ENCODE measurements at places on chromosomes 7 and 10. TPM values are rescaled to one million over a fixed set of nuclear protein-coding genes. Genes with fewer than 3 reads are reported as not detected.

DNA sequence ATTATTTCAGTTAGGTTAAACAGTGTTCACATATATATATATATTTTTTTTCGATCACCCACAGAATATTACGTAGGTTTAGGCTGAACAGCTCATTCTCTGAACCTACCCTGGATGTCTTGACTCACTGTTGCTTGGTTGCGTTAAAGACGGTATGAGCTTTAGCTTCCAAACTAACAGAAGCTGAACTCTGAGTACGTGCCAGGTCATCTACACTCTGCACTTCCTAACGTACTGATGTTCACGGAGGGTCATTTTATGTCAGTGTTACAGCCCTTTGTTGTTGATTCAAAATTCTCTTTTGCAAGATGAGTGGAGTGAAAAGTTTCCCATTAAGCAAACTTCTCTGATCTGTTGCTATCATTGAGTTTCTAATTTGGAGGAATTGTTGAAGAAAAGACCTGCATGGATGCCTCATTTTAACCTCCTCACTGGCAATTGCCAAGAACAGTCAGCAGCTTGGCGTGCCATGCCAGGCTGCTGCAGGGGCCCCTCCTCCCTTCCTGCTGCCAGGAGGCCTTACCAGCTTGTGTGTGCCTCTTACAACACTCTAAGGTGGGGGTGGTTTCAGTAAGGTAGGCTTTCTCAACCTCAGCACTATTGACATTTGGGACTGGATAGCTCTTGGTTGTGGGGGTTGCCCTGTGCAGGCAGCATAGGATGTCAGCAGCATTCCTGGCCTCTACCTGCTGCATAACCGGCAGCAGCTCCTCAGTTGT lies 44.3 kb downstream of the INSYN2A start:
- H3K27me3 ChIP-seq = no peaks in the 10 kb centered on the region
- DNase-seq = no peak
- no peak overlapping the region for H3K4me3 ChIP-seq
- H3K4me1 ChIP-seq = no peaks in the 10 kb centered on the region
- H3K27ac ChIP-seq = no peak overlapping the region

DNA sequence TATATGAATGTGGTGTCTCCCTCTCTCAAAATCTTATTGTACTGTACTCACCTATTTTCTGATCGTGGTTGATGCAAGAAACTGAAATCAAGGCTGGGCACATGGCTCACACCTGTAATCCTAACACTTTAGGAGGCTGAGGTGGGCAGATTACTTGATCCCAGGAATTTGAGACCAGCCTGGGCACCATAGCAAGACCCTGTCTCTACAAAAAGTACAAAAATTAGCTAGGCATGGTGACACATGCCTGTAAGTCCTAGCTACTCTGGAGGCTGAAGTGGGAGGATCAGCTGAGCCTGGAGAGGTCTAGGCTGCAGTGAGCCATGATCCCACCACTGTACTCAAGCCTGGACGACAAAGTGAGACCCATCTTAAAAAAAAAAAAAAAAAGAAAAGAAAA lies 16.0 kb downstream of the MMRN2 start:
- H3K27ac ChIP-seq = no peak overlapping the region
- no peaks in the 10 kb centered on the region for H3K36me3 ChIP-seq
- H3K27me3 ChIP-seq = no peaks in the 10 kb centered on the region
- H3K4me1 ChIP-seq = peaks cover 9% of the 10 kb centered on the region

DNA sequence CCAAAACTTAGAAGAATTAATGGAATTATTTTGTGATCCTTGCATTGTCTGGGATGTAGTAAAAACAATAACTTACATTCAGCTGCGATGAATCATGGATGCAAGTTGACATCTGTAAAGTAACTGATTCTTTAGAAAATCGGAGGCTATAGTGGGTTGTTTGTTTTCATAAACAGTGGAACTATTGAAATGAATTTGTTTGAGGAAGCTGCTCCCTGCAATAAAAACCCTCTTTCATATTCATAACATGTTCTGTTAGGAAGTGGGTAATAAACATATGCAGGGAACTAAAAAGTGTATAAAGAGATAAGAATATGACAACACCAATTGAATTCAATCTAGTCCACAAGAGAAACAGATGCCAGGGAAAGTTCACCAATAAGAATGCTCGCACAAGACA lies 53.6 kb downstream of the AGMO start:
- DNase-seq = no peak
- no peaks in the 10 kb centered on the region for H3K36me3 ChIP-seq
- H3K27me3 ChIP-seq = no peaks in the 10 kb centered on the region
- no peak overlapping the region for H3K4me3 ChIP-seq
- no peak overlapping the region for H3K27ac ChIP-seq

DNA sequence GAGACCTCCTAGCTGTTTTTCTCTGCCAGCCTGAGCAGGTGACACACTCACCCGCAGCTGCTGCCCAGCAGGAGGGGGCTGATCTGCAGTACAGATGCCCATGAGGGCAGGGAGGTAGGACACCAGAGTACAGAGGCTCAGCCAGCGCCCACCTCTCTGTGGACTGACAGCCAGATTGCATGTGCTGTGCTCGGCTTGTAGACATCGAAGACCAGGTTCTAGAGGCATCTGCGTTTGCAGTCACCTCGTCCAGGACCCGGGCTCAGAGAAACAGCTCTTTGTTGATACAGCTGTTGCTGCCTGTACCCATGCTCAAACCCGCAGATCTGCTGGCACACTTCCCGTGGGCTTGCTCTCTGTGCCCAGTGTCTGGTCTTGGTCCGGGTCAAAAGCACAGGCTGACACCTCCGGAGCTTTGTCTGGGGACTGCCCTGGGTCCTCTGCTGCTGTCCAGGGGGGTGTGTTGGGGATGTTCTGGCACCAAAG lies 224.7 kb downstream of the GLRX3 start:
- H3K27ac ChIP-seq = no peak overlapping the region
- H3K27me3 ChIP-seq = no peaks in the 10 kb centered on the region
- H3K4me3 ChIP-seq = no peak overlapping the region

GRCh38 chr7:38700116-38700515 lies 68.9 kb upstream of the AMPH start:
- no peak for DNase-seq
- H3K27ac ChIP-seq = no peak overlapping the region
- no peaks in the 10 kb centered on the region for H3K36me3 ChIP-seq
- no peak overlapping the region for H3K4me3 ChIP-seq
- no peaks in the 10 kb centered on the region for H3K27me3 ChIP-seq

DNA sequence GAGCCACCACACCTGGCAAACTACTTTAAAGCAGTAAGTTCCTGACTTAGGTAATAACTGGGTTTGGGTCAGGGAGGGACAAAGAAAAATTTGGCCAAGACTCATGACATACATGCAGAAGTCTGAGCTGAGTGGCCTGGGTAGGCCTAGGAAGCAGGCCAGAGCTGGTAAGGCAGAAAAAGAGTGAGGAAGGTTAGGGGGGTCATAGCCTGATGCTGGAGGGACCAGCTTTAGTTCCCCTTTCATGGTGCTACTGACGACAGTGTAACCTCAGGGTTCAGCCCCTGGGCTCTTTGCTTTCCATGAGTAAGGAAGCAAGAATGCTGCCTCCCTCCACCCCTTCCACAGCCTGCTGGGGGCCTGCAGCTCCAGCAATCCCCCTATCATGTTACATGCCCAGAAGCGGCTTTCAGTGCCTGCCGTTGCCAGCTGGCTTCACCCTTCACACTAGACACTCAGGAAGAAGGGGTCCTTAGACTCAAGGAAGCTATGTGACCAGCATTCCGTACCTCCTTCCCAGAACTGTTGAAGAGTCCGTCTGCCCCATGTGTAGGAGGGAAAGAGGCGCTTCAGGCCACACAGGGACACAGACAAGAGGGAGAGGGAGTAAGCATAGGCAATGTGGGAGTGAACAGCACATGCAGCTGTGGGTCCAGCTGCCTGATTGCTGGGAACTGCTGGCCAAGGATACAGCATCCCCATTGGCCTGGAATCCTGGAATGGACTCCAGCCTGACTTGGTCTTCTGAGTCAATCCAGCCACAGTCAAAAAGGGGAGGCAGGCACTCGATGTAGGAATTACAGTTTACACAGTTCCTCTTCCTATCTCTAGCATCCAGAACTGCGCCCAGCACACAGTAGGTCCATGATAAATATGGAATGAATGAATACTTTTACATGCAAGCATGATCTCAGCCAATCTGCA lies 4.1 kb upstream of the PLAU start:
- DNase-seq = peak; percentile 89
- peaks cover 34% of the 10 kb centered on the region for H3K4me1 ChIP-seq
- H3K36me3 ChIP-seq = no peaks in the 10 kb centered on the region
- H3K4me3 ChIP-seq = no peak overlapping the region
- peak overlapping the region; percentile 86 for H3K27ac ChIP-seq

- H3K4me1 ChIP-seq = no peaks in the 10 kb centered on the region
- DNase-seq = no peak
- H3K4me3 ChIP-seq = no peak overlapping the region
- H3K27me3 ChIP-seq = no peaks in the 10 kb centered on the region
These were observed 196.8 kb downstream of the XPNPEP1 start for GRCh38 chr10:109726473-109726872.

DNA sequence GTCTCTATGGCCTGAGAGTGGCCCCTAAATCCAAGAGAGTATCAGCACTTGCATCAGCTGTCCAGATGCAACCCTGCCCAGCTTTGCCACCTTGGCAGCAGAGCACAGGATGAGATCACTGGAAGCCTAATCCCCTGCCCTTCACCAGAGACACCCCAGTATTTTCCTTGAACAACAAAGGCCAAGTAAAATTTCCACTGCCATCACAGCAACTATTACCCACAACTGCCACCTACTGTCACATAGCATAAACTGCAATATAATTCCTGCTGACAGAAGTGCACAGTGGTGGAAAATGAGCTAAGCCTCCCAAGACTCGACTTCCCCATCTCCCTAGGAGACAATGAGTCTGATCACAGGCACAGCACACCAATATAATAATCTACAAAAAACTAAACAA lies 462.8 kb upstream of the ZWINT start:
- H3K27me3 ChIP-seq = no peaks in the 10 kb centered on the region
- H3K4me3 ChIP-seq = no peak overlapping the region
- no peak for DNase-seq
- no peak overlapping the region for H3K27ac ChIP-seq
- H3K4me1 ChIP-seq = no peaks in the 10 kb centered on the region

DNA sequence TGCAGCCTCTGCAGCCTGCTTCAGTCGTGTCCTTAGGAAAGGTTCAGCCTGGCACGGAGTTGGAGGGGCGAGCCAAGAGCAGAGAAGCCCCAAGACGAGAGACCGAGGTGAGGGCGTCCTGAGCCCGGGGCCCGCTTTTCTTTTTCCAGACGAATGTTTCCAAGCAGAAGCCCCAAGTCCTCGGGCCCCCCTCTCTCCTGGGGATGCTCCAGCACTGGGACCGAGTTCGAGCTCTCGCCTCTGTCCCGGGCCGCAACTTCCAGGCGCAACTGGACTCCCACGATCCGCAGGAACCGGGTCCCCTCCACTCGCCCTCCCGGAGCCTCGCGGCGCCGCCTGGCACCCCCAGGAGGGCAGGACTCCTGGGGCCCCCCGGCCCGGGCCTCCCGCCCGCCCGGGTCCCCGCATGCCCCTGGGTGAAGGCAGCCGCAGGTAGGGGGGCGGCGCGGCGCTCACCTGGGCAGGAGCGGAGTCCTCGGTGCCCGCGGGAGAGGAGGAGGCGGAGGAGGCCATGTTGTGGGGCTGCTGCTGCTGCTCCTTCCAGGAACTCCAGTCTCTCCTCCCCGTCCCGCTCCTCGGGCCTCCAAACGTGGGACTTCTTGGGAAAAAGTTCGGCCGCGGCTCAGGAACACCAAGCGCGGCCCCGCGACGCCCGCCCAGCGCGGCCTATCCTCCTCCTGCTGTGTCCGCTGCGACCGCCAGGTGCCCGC lies 45.3 kb upstream of the CDK1 start:
- H3K27me3 ChIP-seq = peaks cover 19% of the 10 kb centered on the region
- no peak overlapping the region for H3K27ac ChIP-seq
- peak overlapping the region; percentile 69 for H3K4me3 ChIP-seq
- DNase-seq = peak; percentile 14

DNA sequence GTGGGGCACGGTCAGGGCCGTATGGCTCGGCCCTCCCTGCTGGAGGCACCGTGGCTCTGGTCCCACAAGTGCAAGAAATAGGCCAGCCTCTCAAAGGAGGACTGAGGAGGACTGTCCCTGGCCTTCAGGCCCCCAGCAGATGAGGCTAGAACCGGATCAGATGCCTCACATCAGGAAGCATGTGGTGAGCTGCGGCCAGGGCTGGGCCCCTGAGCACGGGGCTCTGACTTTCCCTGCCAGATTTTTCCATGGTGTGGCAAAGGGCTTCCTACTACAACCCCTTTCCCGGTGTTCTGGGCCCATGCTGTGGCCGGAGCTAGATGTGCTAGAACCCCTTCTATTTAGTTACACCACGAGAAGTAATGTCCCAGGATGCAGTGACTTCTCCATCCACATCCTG lies 100.4 kb downstream of the TCERG1L start:
- no peak overlapping the region for H3K4me3 ChIP-seq
- H3K27me3 ChIP-seq = no peaks in the 10 kb centered on the region
- H3K36me3 ChIP-seq = no peaks in the 10 kb centered on the region
- peak; percentile 22 for DNase-seq

DNA sequence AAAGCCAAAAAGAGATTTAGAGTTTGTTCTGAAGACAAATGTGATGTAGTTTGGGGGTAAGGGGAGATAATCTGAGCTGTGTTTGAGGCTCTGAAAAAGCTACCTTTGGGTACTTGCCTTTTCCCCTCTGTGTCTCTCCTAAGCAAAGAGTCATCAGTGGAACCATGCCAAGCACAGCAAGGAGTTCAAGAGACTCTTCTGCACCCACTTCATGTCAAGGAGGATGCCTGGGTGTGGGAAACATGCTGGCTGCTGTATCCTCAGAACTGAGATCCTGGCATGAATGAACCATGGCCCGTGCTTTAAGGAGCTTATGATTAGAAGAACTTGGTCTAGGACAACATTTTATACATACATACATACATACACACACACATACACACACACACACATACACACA lies 142.9 kb downstream of the NOC3L start:
- no peak overlapping the region for H3K4me3 ChIP-seq
- H3K27me3 ChIP-seq = no peaks in the 10 kb centered on the region
- no peaks in the 10 kb centered on the region for H3K36me3 ChIP-seq
- H3K27ac ChIP-seq = no peak overlapping the region
- DNase-seq = no peak

DNA sequence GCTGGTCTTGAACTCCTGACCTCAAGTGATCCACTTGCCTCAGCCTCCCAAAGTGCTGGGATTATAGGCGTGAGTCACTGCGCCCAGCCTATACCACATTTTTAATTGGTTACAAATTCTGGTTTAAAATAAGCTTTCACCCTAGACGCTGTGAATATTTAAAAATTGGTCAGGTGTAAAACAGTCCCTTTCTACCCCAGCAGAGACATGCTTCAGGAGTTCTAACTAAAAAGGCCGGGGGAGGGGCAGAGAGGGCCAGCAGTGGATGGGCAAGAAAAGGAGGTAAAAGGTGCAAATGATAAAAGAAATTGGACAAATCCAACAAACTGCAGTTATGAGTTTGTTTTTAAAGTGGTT lies 70.0 kb downstream of the WAPL start:
- peaks cover 7% of the 10 kb centered on the region for H3K36me3 ChIP-seq
- no peaks in the 10 kb centered on the region for H3K27me3 ChIP-seq
- DNase-seq = no peak
- H3K4me3 ChIP-seq = no peak overlapping the region

GRCh38 chr7:95686109-95686508 lies 86.2 kb upstream of the DYNC1I1 start:
- peaks cover 37% of the 10 kb centered on the region for H3K4me1 ChIP-seq
- H3K36me3 ChIP-seq = no peaks in the 10 kb centered on the region
- H3K27me3 ChIP-seq = no peaks in the 10 kb centered on the region
- DNase-seq = peak; percentile 46
- H3K27ac ChIP-seq = no peak overlapping the region

The BZW2 gene
- total RNA-seq = 163 TPM

The LRWD1 gene
- total RNA-seq = 10.4 TPM

The KCNH2 gene
- 0.22 TPM for total RNA-seq

The TMEM243 gene
- total RNA-seq = 2.3 TPM

The LLCFC1 gene
- not detected for total RNA-seq

The PGAM2 gene
- total RNA-seq = 262 TPM

The TBC1D12 gene
- 5.4 TPM for total RNA-seq
